Activated CD4-positive, alpha-beta T cell treated with anti-CD3 and anti-CD28 coated beads, Interleukin-2, amount 50 U/mL, for 1 hour (primary cell): ENCODE measurements at places on chromosomes 12 and 14.

- no peak for DNase-seq
Measured at GRCh38 chr14:80977221-80977620, 21.8 kb downstream of the TSHR start.

GRCh38 chr12:6276956-6277620 lies 33.4 kb upstream of the PLEKHG6 start:
- no peak for DNase-seq

DNA sequence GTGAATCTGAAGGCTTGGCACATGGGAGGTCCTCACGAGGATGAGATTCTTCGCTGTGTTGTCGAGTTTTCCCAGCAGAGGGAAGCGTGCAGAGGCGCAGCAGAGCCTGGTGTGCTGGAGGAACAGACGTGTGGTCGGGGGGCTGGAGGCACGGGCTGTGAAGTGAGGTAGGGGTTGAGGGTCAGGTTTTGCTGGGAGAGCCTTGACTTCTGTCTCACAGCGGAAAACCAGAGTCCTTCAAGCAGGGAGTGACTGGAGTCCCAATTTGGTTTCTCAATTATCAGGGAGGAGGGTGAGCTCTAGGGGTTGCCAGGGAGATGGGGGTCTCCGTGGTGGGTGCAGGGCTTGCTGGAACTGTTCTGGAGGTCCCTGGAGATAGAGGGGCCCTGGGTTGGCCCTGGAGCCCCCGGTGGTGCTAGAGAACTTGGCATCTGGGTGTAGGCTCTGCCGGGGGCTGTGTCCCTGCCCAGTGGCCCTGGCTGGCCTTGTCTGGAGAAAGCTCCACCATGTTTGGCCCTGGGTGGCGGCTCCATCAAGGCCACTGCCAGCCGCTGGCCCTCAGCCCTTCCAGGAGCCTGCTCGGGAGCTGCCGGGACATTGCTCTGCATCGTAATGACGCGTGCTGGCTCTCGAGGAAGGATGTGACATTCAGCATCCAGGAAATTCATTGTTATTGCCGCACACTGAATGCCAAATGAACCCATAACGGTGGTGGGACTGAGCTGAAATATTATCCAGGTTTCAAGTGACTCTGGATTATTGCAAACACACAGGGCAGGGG lies 215.7 kb downstream of the KIF26A start:
- DNase-seq: no peak

DNA sequence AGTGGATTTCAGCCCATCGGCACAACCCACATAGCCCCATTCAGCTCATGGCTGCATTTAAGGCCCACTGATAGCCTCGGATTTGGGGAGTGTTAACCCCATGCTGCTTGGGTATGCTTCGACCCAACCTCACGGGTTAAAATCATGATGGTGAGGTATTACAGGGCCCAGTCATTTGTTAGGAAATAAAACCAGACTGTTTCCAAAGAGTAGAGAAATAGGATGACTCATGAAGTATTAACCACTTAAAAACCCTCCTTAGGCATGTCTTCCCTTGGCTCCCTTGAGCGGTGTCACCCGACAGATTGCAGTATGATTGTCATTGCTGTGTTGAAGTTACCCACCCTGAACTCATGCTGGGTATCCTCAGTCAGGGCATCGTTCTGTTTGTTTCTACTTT lies 289.1 kb downstream of the CACNA1C start:
- DNase-seq: no peak

DNA sequence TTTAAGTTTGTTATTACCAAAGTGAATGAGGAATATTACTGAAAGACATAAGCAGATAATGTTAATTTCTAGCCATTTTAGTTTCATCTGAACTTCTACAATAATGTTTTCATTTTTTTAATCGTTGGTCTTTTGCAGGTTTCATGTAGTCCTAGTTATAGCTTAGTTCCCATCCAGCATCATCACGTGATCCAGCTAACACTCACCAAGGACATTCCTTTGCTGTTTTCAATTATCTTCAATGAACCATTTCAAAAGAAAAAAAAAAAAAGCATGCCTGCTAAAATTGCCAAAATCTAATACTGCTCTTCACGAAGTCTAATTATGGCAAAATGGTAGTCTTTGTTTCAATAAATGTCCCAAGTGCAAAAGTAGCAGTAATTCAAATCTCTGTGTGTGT lies 187.7 kb upstream of the ATXN7L3B start:
- DNase-seq: no peak

GRCh38 chr14:101402936-101403660 lies 158.2 kb upstream of the DIO3 start:
- DNase-seq: no peak
